ENCODE measurements at places on chromosomes 1 and 21. TPM values are rescaled to one million over a fixed set of nuclear protein-coding genes. Genes with fewer than 3 reads are reported as not detected.

Gene OR6N1
- total RNA-seq: not detected

Gene LDLRAD2
- total RNA-seq: not detected

Gene C8B
- not detected for total RNA-seq

Gene NECTIN4
- total RNA-seq: not detected

Gene CRYAA
- total RNA-seq: not detected
